AG09319 (cell line): ENCODE measurements at places on chromosomes 16 and 17.

GRCh38 chr16:80594756-80595155 lies 54.0 kb downstream of the DYNLRB2 start:
- DNase-seq, result no peak

- DNase-seq, result no peak
These were observed 505.4 kb upstream of the RBFOX1 start for GRCh38 chr16:6827267-6827666.

DNA sequence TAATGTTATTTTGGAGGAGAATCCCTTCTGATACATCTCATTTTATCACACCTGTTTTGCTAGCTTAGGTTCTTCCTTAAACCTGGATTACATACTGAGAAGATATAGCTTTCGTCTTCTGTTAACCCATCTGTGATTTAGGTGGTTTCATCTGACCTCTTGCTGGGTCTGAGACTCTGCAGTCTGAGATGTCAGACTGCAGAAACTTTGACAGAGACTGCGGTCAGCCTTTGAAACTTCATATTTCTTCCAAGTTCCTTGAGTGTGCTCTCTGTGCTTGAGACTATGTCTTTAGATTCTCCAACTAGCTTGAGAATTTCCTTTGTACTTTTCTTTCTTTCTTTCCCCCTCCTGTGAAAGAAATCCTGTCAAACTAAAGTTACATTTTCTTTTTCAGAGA lies 196.4 kb upstream of the MPHOSPH6 start:
- DNase-seq, result no peak

GRCh38 chr16:58046054-58046881 lies 20.7 kb downstream of the MMP15 start:
- no peak for DNase-seq

GRCh38 chr16:16148755-16149154 lies 74.5 kb downstream of the ABCC6 start:
- DNase-seq, result no peak

GRCh38 chr17:45261577-45262515 lies at the start of gene SPATA32:
TSS of gene SPATA32 (minus strand) at chr17:45262094. CDS start at chr17:45262016, 78 bp downstream.
- no peak for DNase-seq

- no peak for DNase-seq
These were observed 8.2 kb downstream of the SYNGR2 start for GRCh38 chr17:78176548-78177025.

GRCh38 chr17:61393904-61394629 lies 5.6 kb upstream of the TBX2 start:
- no peak for DNase-seq

GRCh38 chr16:62741692-62742091 lies 705.5 kb upstream of the CDH8 start:
- DNase-seq, result no peak

DNA sequence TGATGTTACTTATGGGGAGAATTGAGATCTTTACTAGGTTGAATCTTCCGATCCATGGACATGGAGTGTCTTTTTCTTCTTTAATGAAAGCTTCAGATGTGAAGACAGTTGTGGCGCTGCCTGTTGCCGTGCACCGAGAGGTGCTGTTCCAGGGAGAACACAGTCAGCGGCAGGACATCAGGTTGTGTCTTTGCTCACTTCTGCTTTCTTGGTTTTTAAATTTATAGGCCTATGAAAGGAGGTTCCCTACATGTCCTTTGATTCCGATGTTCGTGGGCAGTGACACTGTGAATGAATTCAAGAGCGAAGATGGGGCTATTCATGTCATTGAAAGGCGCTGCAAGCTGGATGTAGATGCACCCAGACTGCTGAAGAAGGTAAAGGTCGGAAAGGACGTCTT lies 49.8 kb downstream of the SEC14L1 start:
- no peak for DNase-seq

- no peak for DNase-seq
These were observed 14.1 kb upstream of the UTP6 start for GRCh38 chr17:31915456-31916100.

DNA sequence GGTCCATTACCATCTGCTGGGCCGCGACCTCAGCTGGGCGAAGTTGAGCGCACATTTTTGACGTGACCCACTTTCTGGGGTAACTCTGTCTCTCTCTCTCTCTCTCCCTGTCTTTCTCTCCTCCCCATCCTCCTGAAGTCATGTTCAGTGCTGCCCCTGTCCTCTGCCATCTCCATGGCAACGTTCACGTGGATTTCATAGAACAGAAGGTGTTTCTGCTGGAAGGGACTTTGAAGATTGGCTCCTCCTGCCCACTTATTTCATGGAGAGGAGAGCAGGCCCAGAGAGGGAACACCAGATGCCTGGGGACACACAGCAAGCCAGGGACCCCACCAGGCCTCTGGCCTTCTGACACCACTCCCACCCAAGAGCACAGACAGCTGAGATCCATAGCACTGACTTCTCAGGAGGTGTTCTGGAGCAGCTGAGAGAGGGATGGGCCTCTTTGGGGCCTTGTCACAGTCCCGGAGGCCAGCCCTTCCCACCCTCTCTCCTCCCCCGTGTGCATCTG lies 4.2 kb upstream of the CCNF start:
- no peak for DNase-seq

- no peak for DNase-seq
These were observed 113.3 kb downstream of the XYLT1 start for GRCh38 chr16:17357307-17358062.

- DNase-seq, result no peak
These were observed 32.0 kb downstream of the COTL1 start for GRCh38 chr16:84585886-84586285.

DNA sequence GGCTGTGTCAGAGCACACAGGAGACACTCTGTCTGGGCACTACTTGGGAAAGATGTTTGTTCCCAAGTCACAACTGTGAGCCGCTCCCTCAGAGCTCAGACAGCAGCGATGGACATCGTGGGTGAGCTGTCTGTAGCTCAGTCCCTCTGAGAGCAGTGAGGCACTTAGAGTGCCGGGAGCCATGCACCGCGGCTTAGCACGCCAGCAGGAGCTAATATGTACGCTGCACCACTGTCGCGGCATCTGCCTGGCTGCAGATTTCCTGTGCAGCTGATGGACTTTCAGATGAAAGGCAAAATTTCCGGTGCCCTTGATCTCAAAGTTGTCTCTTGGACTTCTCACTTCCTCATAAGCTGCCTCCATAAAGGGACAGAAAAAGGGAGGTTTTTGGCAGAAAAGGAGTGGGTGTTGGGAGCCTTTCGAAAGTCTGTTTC lies 92.8 kb upstream of the ZNF469 start:
- no peak for DNase-seq

DNA sequence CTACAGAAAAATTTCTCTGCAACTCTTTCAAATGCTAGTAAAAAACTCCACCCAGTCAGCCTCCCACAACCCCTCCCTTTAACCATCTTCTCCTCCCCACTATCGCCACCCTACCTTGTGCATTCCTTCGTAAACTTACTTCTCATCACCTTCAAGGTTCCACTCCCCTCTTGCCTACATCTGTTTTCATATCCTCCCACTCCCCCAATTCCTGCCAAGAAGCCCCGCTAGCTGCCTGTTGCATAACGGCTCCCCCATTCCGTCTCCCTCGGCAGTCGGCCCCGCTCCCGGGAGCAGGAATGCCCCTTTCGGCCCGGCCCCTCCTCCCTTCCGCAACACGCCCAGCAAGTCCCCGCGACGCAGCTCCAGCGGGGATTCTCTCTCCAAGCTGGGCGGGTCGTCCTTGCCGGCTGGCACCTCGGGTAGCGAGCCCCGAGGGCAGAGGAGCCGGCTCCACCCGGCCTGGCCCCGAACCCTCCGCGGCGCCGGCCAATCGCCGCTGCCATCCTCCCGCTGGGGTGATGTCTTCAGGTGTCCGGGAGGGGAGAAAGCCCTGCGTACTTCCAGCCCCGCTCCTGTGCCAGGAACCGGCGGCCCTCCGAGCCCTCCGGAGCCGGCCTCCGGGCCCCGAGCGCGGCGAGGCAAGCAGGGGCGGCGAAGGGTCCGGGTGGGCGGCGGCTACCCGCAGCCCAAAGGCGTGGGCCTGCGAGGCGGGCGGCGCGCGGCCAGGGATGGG lies 1.5 kb downstream of the PHLPP2 start:
- no peak for DNase-seq

- DNase-seq, result no peak
These were observed 12.2 kb upstream of the BEAN1 start for GRCh38 chr16:66414891-66415290.

- DNase-seq, result no peak
These were observed 375.0 kb upstream of the RBFOX1 start for GRCh38 chr16:6957681-6958080.

DNA sequence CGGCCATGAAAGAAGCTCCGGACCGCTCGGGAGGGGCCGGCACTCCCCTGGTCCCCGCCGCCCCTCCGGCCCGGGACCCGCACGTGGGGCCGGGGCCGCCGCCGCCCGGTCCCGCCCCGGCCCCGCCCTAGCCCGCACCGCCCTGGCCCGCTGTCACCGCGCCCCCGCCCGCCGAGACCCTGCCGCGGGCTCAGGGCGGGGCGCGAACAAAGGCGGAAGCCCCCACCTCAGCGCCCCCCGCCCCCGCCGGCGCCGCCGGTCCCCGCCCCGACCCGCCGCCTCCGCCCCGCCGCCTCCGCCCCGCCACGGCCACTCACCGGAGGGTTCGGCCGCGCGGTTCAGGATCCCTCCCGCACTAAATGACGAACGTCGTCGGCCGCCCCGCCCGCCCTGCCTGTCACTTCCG lies at the start of gene ARHGDIA:
Gene ARHGDIA (minus strand): TSS at position 357 of the 406 bp plus-strand sequence. CDS start 1,407 bp downstream, outside the sequence.
- DNase-seq, result no peak

GRCh38 chr17:7634384-7634783 lies 4.4 kb downstream of the SHBG start:
- DNase-seq, result no peak

DNA sequence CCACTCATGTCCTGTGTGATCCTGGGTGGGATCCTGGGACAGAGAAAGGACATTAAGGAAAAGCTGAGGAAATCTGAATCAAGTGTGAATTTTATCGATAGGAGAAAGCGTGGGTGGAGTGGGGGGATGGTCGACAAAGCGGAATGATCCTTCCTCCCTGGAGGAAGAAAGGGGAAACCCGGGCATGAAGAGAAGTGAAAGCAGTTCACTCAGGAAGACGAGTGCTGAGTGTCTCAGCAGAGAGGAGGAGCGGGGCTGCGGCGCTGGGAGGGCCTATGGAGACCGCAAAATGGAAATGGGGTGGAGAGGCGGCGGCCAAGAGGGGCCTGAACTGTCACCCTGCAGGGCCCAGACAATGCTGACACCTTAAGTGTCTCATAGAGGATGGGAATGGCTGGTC lies 8.7 kb downstream of the ZDHHC7 start:
- no peak for DNase-seq

DNA sequence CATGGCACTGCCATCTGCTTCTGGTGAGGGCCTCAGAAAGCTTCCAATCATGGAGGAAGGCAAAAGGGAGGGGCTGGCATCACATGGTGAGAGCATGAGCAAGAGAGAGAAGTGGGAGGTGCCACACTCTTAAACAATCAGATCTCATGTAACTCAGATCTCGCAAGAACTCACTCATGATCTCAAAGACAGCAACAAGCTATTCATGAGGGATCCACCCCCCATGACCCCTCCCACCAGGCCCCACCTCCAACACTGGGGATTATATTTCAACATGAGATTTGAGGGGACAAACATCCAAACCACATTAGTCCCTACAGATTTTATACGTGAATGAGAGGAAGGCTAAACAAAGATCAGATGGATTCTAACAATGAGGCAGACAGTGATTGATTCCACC lies 8.9 kb upstream of the TMEM132E start:
- no peak for DNase-seq

GRCh38 chr17:1871756-1872155 lies 42.0 kb downstream of the RPA1 start:
- DNase-seq, result no peak

GRCh38 chr16:83966153-83966696 lies 1.8 kb upstream of the NECAB2 start:
- no peak for DNase-seq

GRCh38 chr17:7856011-7856810 lies 1.1 kb downstream of the NAA38 start:
- no peak for DNase-seq

DNA sequence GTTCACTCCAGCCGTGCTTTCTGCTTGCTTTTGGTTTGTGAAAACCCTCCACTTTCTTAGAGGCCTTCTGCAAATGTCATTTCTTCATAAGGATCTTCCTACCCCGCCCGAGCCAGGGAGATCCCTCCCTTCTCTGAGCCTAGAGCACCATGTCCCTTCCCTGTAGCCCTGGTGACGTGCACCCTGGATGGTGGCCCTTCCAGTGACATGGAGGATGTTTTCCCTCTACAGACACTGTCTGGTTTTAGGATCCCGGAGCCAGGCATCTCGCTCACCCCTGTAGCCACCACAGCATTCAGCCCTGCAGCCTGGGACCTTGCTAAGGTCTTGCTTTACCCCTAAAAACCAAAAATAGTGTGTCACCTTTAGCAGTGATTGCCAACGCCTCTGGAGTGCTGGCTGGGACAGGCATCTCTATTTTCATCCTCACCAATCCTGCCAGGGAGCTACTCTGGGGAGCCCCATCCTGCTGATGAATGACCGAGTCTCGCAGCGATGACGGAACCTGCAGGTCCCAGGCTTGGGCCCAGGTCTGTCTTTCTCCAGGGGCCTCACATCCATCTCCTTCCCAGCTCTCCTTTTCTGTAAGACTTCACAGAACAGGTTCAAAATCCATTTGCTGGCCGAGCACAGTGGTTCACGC lies 394.1 kb upstream of the TNRC6C start:
- DNase-seq, result no peak

DNA sequence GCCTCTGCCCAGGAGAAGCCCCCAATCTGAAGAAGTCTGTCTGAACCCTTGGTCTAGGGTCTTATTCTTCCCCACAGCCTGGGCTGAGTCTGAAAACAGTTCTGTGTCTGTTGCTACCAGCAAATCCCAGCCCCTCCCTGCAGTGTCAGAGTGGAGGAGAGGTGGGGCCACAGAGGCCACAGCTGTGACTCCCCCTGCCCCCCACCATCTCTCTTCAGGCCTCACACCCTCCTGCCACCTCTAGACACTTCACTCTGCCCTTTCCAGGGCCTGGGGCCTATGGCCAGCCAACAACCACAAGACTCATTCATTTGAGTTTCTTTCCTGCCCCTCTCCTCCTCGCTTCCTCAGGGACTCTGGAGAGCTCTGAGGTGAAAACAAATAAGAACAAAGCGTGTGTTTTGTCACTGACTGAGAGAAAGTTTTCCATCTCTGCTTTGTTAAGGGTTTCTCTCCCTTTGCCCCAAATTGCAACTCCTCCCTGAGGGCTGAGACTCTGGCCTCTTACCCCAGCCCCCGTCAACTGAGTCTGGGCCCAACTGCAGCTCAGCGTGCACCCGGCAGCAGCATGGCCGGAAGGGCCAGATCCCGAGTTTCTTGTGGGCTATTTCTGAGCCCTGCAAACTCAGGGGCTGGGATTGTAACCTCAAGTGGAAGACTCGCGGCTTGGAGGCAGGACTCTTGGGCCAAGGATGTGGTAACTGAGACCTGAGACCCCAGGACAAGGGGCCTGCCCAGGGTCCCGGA lies 13.2 kb downstream of the C17orf50 start:
- no peak for DNase-seq

GRCh38 chr16:9365370-9365728 lies 273.9 kb downstream of the HAPSTR1 start:
- DNase-seq, result no peak

- DNase-seq, result peak; percentile 35
These were observed 26.3 kb upstream of the GAS7 start for GRCh38 chr17:10224582-10225195.

- DNase-seq, result no peak
These were observed 30.2 kb downstream of the SPACA3 start for GRCh38 chr17:33021731-33022408.
